ENCODE measurements at places on chromosomes 2 and 18.

- DNase-seq = no peak
Measured at GRCh38 chr2:17768894-17769293, 15.0 kb downstream of the GEN1 start.

DNA sequence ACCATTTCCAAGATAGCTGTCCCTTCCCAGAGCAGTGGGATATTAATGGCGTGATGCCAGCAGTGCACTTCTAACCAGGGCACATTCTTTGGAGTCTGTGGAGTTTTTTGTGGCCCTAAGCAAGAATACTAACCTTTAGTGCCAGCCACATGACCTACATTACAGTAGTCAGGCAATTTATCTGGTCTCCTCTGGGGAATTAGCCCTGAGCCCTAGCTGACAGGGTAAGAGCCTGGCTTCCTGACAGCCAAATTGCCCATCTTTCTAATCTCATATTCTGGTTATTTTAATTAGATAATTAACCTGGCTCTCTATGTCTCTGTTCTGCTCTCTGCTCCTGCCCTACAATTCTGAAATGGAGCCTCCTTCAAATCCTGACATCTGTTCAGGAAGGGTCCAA is 5.2 kb downstream of the PFN4 start:
- DNase-seq = no peak

DNA sequence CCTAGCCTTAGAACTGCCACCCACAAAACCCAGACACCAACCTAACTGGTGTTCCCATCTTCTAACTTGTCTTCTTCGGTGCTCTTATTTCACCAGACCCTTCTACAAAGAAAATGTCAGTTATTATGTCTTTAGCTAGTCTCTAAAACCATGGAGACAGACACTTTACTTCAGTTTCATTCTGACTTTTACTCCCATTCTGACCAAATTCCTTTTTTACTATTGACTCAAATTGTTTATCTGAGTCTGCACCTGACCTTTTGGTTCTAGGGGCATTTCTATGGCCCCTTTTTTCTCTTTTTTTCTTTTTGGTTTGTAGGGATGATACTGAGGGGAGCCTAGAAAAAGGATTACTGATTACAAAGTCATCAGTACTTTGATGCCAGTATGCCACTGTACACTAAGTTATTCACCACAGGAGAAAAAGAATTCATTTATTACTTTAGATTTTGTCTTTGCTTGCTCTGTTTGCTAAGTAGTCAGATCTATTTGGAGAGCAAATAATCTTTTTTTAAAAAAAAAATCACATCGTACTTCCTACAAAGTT is 6.8 kb upstream of the SLC1A4 start:
- DNase-seq = no peak

- DNase-seq = no peak
Measured at GRCh38 chr2:205967391-205968075, 118.4 kb downstream of the INO80D start.

DNA sequence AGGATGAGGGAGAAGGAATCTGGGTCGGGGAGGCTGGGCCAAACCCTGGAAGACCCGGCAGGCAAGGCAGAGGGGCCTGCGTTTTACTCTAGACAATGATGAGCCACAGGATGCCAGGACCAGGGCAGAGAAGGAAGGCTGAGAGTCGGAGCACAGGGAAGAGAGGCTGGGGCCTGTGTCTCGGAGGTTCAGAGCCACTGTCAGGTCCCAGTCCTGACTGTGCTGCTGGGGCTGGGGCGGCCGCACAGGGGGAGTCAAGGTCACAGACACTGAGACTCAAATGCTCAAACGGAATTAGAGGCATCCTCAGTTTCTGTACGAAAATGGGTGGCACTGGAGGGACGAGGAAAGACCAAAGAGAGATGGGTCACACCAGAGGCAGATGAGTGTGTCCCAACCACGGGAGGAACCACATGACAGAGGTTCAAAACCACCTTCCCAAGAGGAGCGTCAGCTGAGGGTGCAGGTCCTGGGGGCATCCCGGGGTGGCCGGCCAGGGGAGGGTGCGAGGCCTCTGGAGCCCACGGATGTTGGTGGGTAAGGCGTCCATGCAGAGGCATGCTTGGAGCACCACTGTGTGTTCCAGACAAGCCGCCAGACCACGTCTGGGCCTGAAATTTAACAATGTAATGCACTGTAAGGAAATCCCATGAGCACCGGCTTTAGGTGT is 14.7 kb downstream of the HDAC4 start:
- no peak for DNase-seq

- DNase-seq = no peak
Measured at GRCh38 chr18:42475157-42475556, 520.1 kb downstream of the PIK3C3 start.

DNA sequence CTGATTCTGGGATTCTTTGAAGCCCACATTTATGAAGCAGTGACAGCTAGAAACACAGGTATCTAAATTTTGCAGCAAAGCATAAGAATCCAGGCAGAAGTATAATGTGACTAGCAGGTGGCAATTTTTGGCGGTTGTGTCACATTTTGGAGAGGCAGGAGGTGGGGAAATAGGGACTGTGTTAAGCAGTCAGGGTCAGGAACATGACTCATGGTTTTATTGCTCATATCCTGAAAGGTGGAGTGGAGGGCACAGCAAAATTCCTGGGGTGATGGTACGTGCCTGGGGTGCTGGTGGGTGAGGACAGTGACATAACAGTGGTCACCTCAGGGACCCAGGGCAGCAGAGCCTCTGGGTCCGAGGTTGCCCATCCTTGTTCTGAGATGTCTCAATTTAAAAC is 63.5 kb upstream of the TTN start:
- DNase-seq = no peak

DNA sequence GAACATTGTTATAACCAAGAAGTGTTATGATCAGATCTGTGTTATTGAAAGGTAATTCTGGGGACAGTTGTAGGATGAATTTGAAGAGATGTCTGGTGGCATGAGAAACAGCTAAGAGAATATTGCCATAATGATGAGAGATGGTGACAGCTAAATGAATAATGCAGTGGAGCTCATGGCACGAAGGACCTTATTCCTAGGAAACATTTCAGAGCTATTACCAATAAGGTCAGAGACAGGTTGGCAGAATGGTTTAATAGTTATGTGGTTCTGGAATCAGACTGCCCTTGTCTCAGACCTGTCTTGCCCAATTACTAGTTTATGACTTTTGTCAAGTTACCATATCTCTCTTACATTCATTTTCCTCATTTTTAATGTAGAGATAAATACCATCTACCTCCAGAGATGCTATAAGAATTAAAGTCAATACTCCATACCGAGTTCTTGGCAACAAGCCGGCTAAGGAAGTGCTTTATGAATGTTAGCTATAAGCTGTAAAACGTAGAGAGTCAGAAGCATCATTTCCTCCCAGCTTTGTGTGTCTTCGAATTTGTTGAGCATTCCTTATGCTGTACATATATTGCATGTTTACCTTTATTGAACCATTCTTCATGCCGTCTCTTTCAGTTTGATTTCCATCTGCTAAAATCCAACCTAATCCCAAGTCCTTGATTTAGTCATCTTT is 73.6 kb upstream of the COL5A2 start:
- no peak for DNase-seq

GRCh38 chr2:11179899-11180298 is 24.6 kb downstream of the SLC66A3 start:
- DNase-seq = no peak

- DNase-seq = no peak
Measured at GRCh38 chr2:100959225-100959880, 42.7 kb upstream of the RPL31 start.

DNA sequence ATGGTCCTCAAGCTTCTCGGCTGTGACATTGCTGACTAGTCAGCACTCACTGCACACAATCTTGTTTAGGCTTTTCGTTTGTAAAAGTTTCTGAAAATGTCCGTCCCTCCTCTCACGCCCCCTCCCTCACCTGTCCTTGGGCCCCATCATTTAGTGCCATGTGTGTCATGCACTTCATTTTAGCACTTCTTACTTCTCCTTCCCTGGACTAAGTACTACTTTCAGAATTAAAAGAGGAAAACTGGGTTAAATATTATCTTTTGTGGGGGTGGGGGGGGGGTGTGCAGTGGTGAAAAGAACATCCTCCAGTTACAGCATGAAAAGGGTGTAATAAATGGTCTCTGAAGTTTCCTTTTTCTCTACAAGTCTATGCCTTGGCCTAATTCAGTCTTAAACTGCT is 182.0 kb upstream of the SP5 start:
- DNase-seq = no peak

DNA sequence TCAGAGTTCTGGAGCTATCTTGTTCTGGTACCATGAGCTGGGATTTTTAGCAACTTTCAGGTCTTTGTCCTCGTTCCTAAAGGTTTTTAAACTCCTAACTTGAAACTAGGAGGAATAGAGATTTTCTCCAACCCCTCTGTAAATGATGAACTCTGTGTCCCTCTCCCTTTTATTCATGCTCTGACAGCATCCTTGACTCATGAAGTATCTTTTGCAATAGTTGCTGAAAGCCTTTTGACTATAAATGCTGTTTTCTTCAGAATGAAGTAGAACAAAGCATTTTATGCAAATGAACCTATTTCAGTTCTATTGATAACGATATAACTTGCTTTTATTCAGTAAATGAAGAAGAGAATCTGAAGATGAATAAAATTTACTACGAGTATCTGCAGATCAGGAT is 17.0 kb upstream of the MAPRE2 start:
- DNase-seq = no peak

DNA sequence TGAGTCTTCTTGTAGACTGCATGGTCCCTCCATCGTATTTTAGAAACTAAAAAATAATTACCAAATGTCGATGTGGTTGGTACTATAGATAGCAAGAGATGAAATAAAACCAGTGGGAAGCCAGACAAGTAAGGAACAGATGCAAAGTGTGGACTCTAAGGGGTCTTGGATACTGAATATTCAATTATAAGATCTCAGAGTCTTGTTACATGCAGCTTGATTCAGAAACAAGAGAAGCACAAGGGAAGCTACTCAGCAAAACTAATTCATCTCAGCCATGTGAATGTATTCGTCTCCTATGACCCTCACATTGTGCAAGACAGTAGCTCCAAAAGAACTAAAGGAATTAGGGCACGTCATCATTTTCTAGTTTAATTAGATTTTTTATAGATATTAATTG is 80.9 kb downstream of the CDH20 start:
- no peak for DNase-seq

DNA sequence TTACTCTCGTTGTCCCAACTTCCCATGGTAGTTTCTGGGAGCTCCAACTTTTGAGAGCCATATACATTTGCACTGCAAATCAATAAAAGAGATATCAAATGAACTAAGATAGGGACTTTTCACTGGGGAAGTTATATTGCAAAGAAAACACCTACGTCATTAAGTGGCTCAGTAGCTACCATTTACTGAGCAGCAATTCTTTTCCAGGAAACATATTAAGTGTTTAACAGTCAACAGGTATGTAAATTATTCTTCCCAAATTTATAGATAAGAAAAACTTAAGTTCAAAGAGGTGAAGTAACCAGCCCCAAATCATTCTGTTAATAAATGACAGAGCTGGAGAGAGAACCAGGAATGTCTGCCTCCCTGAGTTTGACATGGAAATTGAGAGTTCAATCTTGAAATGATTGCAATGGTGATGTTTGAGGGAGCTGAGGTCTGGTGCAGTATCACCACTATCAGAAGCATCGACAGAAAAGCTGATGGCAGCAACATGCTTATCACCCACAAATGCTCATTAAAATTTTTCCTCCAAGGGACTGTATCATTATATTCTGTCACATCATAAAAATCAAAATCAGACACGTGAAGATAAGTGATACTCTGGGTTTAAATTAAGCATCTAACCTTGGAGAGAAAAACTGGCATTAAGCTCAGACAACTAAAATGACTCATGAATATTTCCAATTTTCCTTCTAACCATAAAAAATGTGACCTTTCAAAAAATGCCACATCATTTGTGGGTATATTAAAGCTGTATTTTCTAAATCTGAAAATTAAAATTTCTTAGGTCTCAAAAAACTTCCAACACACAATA is 43.4 kb downstream of the GAREM1 start:
- no peak for DNase-seq

GRCh38 chr18:506264-506663 is 5.8 kb upstream of the COLEC12 start:
- DNase-seq = no peak

DNA sequence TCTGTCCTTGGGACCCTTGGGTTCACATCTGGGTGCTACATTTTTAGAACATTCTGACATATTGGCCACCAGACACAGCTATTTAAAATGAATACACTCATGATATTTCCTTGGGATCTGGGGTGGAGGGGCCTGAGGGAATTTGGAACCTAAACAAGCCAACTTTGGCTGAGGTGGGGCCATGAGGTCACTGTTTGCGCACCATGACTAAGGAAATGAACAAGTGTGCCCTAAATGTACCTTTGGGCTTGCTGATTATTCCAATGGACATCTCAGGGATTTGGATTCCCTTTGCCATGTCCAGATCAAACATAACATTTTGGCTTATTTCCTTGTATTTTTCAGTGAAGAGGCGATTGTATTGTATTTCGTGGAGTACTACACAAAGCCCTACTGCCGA is 80.5 kb upstream of the SEC11C start:
- no peak for DNase-seq

DNA sequence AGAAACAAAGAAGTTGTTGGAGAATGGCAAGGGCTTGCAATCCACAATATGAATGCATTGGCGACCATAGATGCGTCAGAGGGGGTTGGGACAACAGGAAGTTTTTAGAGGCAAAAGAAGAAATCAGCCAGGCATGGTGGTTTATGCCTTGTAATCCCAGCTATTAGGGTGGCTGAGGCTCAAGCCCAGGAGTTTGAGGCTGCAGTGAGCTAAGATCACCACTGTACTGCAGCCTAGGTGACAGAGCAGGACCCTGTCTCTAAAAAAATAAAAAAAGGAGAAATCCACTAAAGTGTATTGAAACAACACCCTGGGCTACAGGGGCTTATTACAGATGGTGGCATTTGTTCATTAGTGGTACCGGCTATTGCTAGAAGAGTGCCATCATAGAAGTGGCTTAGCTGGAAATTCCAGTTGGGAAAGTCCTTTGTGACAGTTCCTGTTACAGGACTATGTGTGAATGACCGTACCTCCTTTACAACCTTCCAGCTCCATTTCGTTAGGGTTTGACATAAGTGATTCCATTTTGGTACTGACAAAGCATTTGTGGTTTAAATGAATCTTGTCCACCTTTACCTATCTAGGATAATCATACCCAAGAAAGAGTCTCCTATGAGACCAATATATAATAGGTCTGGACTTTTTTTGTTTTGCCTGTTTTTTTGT is 10.7 kb upstream of the WDSUB1 start:
- no peak for DNase-seq
